ENCODE measurements at places on chromosomes 13 and 19. TPM values are rescaled to one million over a fixed set of nuclear protein-coding genes. Genes with fewer than 3 reads are reported as not detected.

- no peak for ATAC-seq
Measured at GRCh38 chr13:72689181-72689696, 38.2 kb downstream of the MZT1 start.

DNA sequence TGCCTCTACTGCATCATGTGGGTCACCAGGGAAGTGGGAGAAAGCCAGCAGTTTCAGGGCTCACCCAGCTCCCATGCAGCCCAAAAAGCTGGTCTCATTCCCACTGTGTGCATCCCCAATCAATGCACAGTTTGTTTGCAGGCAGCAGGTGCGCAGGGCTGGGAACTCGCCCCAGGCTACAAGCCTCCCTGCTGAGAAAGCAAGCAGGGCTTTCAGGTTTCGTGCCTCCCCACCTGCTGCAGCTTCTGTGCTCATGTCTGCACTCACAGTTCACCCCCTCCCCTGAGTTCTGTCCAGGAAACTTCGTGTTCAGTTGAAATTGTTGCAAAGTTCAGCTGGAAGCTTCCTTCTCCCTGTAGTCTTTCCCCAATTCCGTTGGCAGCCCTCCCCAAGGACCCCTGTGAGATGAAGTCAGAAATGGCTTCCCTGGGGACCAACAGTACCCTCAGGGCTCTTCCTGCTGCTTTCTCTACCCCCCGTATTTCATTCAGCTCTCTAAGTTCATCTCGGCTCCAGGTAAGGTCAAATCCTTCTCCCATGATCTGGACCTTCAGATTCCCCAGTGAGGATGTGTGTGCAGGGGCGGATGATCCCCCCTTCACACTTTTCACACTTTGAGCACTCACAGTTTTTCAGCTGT, 10.3 kb upstream of the KLK3 start:
- no peak for ATAC-seq

GRCh38 chr13:79490824-79491223, 9.9 kb downstream of the NDFIP2 start:
- ATAC-seq: no peak

DNA sequence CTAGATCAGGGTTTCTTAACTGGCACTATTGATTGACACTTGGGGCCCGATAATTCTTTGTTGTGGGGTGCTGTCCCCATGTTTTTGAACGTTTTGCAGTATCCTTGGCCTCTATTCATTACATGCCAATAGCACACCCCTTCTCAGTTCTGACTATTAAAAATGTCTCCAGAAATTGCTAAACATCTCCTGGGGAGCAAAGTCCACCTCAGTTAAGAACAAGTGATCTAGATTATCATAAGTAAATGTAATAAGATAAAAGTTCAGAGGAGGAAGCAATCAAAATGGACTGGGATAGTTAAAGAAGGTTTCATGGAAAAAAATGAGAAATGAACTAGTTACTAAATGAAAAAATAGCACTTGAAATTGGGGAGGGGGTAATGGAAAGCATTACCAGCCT, 98.1 kb upstream of the MIR17HG start:
- no peak for ATAC-seq

DNA sequence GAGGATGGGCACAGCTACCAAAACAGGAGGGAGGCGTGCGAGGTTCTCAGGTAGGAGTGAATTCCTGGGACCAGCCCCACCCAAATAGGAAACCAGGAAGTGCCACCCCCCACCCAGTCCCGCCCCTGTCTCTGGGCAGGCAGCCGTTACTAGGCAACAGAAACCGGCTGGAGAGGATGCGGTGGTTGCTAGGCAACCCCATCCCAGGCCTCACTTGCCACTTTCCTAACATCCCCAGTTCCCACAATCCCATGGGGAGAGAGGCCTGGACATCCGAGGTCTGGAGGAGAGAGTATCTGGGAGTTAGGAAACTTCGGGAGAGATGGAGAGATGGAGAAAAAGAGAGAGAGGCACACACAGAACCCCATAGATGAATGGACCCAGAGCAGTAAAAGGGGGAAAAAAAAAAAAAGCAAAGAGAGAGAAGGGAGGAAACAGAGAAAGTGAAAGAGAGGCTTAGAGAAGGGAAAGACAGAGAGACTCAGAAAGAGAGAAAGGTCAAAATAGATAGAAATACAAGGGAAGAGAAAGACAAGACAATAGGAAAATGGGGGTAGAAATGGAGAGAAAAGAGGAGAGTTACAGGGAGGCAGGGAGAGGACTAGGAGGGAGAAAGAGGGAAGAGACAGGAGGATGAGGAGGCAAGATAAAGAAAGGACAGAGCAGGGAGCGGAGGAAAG, 3.8 kb downstream of the GRIK5 start:
- ATAC-seq: peak; percentile 41

DNA sequence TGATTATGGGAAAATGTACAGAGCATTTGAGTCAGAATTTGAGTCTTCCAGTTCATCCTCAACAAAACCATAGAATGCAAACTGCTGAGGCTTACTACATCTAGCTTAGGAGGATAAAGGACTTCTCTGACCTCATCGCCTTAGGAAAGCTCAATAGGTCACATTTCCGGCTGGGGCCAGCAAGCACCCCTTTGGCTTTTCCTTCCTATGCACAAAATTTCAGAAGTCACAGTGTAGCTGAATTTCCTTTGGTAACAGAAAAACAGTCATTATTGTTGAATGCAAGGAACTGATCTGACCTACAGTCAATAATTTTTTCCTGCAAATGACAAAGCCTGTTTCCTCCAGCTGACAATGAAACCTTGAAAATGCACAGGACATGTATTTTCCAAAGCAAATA, 32.8 kb upstream of the LRCH1 start:
- ATAC-seq: no peak

DNA sequence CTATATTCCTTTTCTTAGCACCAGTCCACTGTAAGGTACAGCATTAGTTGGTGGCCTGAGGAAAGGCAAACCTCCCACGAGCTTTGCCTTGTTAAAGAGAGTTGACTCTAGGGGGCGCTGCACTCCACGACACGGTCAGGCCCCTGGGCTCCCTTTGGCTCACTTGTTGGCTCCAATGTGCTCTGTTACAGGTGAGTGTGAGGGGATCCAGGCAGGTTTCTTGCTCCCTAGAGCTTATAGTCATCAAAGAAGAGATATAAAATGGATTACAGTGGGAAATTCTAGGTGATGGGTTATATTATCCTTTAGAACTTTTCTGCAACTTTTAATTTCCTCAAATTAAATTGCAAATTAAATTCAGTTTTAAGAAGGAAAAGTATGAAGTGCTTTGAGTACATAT, 3.7 kb downstream of the WDR87 start:
- ATAC-seq: peak; percentile 12

- peak; percentile 72 for ATAC-seq
Measured at GRCh38 chr13:41199526-41199925, 5.2 kb upstream of the KBTBD7 start.

DNA sequence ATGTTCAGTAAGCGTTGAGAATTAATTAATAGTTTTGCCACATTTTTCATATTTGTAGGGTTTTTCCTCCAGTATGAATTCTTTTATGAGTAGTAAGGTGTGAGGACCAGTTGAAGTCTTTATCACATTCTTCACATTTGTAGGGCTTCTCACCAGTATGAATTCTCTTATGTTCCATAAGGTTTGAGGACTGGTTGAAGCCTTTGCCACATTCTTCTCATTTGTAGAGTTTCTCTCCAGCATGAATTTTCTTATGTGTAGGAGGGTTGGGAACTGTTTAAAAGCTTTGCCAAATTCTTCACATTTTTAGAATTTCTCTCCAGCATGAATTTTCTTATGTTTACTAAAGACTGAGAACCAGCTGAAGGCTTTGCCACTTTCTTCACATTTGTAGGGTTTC, 40.3 kb downstream of the ZNF208 start:
- no peak for ATAC-seq

DNA sequence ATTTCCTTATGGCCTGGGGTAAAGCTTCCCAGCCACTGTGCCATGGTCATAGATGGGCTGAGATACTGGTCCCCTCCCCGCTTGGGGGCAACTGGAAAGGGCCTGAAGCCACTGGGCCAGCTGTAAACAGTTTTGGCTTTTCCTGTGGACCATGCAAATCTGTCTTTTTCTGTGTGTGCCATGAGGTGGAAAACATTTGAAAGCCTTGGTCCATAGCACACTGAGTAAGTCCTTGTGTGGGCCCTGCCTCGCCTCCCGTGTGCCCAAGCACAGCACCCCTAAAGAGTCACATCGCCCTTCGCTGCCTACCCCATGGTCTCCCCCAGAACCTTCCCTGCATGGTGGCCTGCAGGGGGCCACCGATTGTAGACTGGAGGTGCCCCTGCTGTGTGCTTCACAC, 52.3 kb upstream of the GPR183 start:
- ATAC-seq: no peak

DNA sequence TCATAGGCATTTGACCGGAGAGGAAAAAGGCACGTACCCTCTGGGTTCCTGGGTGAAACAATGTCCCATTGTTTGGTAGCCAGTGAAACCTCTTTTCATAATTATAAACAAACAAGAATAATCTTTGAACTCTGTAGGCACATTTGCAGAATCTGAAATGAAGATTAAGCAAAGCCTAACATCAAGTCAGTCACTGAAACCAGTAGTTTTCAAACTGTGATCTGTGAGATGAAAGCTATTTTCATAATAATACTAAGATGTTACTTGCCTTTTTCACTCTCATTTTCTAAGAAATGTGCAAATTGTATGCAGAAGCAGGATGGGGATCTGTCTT, 105.4 kb downstream of the WDFY2 start:
- no peak for ATAC-seq

- no peak for ATAC-seq
Measured at GRCh38 chr13:50284540-50284939, 269.3 kb downstream of the KCNRG start.

DNA sequence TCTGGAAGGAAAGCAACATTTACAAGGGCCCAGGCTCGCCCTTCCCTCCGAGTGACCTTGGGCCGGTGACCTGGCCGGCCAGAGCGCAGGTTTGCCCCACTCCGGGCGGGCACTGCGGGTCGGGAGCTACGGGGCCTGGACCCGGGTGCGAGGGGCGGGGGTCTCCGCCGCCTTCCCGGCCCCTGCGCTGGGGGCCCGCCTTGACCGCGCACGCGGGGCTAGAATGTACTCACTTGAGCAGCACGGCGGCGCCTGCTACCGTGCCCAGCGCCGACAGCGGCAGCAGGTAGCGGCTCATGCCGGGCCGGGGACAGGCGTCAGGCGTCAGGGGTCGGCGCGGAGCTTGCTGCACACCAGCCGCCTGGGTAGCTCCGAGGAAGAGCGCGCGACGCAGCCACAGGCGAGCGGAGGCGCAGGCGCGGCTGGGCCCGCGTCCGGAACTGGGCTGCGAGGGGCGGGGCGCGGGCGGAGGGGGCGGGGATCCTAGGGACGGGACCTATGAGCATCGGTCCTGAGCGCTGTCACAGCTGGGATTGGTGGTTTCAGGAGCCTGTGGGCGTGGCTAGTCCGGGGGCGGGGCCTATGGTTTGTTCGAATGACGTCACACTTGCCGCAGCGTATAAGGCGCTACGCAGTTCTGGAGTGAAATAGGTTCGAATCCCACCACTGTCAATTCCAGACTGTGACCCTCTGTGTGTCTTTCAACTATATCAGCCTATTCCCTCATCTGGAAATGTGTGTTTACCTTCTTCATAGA, at the start of gene RDH13:
RDH13 (minus strand) TSS at position 414 of the 757 bp plus-strand sequence; CDS start at position 298, 116 bp downstream.
- ATAC-seq: peak; percentile 99

DNA sequence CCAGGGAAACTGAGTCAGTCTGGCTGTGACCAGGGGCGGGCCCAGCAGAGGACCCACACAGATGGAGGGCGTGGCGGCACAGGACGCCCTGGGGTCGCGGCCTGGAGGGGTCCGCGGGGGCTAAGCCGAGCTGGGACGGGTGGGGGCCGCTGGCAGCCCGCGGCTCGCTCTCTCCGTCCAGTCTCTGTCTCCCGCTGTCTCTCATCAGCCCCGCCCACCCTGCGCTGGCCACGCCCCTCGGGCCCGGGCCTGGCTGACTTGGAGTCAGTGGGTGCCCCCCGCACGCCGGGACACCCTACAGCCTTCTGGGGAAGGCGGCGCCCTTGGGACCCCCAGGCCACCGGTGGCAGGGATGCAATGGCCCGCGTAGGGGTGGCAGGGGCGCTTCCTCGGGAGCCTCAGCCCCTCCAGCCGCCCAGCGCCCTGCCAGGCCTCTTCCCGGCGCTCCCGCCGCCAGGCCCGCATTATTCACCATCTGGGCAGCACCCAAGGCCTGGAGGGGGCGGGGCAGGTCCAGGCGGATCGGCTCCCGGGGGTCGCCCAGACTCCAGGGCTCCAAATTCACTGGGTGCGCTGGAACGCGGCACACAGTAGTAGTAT, at the start of gene TBXA2R:
TBXA2R (minus strand) TSS at position 186 of the 600 bp plus-strand sequence. CDS start 6,241 bp downstream, outside the sequence.
- ATAC-seq: peak; percentile 87

GRCh38 chr19:11377237-11377636, 2.8 kb downstream of the SWSAP1 start:
- no peak for ATAC-seq

DNA sequence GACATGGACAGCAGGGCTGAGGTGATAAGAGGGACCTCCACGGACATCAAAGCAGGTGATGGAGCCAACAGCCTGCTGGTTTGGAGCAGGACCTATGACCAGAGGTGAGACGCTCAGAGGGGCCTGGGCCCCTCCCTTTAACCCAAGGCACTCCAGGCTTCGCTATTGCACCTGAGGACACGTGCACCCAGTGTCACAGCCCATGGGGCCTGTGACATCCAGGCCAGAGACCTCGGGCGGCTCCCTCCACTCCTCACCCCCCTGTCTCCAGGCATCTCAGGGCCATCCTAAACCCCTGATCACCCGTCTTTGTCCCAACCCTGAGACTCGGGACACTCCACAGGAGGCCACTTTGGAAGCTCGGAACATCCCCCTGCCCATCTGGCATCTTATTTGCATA, 12.9 kb downstream of the ADGRE5 start:
- no peak for ATAC-seq

DNA sequence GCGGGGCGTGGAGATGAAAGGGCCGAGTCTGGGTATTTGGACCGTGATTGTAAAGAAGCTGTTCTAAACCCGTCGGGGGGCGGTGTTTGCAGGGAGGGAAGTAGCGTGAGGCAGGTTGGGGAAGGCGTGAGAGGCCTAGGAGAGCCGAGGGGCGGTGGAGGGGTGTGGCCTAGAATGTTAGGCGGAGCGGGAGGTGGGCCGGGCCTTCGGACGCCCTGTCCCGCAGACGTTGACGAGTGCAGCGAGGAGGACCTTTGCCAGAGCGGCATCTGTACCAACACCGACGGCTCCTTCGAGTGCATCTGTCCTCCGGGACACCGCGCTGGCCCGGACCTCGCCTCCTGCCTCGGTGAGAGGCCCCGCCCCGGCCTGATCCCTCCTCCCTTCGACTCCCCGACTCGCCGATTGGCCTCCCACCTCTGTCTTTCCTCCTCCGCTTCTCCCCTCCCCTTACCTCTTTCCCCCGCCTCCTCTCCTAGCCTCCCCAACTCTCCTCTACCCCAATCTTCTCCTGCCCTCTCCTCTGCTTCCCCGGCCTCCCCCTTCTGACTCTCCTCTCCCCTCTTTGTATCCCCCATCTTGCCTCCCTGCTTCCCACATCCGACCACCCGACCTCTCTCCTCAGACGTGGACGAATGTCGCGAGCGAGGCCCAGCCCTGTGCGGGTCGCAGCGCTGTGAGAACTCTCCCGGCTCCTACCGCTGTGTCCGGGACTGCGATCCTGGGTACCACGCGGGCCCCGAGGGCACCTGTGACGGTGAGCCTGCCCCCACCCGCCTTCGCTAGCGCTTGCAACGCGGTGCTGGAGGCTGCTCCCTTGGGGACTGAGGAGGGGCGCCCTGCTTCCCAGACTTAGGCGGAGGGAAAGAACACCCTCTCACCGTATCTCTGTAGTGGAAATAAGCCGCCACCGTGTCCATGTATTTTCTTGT, 12.8 kb downstream of the LTBP4 start:
- ATAC-seq: peak; percentile 60

- ATAC-seq: peak; percentile 65
Measured at GRCh38 chr13:48334534-48335127, 31.1 kb downstream of the RB1 start.

The PCDH17 gene
- total RNA-seq: 17.7 TPM

The NECTIN2 gene
- total RNA-seq: 50.7 TPM

The KLK14 gene
- total RNA-seq: not detected

The WDR87 gene
- total RNA-seq: 0.89 TPM

The CDC16 gene
- total RNA-seq: 39.2 TPM

All from motor neuron (in vitro differentiated cells).